ENCODE measurements at places on chromosomes 7 and 10.

DNA sequence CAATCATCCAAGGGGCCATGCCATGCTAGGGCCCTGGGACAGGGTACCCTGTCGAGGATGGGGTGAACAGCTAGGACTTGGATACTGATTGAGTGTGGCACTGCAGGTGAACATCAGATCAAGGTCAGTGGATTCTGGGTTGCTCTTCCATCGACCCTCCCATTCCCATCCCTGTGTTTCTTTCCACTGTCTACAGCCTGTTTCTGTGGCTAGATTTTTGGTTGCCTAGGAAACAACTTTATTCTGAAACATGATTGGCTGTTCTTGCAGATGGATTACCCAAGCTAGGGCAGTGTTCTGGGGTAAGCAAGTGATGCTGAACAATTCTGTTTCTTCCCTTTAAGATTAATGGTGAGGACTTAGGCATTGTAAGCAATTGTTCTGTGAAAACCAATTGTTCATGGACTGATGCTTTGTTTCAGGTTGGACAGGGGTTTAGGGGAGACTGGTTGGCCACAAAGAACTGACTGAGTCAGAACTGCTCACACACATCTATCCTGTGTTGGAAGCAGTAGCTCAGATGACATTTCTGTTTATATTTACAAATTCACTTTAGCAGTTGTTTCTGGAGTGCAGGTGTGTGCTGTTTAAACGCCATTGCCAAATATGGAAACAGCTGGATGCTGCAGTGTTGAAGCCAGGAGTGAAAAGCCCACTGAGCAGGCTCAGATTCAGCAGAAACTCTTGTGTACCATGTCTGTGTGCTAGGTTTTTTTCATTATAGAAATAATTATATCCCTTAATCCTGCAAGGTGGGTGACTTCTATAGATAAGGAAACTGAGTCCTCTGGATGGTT, 102.3 kb upstream of the BTBD16 start:
- no peak for DNase-seq

GRCh38 chr10:58641095-58641531, 128.4 kb downstream of the BICC1 start:
- no peak for DNase-seq

DNA sequence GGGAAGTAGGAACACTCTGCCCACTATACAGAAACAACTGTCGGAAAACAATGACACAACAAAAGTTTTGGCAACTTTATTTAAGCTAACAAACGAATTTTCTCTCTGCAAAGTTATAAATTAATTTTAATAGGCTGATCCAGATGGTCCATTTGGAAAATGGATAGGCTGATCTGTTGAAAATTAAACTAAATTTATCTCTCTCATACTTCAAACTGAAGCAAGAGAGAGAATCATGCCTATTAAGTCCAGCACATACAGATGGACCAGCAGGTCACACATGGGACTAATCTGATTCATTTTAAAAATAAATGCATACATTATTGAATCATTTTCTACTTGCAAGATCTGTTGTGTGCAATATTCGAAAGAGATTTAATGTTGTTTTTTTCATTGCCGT, 110.1 kb downstream of the BTRC start:
- DNase-seq: no peak

DNA sequence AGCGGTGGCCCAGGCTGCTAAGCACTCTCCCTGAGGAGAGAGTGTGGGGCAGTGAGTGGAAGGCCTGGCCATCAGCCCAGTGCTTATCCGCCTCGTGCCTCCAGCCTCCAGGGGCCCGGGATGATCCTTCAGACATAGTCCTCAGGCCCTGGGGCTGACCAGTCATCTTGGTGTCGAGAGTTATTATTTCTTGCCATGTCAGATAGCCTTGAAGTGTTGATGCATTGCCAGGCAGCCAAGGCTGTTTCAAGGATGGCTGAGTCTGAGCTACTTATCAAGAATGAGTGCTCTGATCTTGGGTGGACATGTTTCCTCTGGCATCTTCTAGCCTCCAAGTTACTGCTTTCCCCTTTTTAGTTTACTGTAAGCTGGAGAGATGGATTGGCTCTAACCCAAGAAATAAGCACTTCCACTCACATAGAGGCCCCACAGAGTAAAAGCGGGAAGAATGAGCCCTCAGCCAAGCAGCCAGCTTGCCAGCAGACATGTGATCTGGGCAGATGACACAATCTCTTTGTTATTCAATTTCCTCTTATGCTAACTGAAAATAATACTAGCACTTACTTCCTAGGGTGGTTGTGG, 136.5 kb upstream of the NAMPT start:
- DNase-seq: no peak

DNA sequence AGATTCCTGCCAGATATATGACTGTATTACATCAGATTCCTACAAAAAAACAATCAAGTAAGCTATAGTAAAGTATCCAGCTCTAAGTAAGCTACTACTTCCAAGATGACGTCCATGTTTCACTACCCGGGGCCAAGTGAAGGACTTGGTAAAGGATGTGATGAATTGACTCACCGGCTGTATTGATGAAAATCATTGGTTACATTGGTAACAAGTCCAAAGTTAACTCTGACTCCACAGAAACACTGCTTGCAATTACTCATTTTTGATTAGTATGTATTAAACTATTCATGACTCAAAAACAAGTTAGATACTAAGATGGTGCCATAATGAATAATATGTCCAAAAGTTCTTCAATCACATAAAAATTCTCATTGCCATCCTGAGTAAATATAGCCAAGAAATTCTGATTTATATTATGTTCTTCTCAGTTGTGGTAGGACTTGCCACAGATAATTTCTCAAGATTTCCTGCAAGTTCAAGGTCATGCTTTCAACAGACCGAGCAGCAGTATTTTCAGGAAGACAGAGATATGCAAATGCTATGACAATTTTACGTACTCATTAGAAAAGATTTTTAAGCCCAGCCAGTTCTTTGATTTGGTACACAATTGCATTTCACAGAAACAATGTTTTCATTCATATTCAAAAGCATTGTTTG, 12.6 kb upstream of the DNAJC1 start:
- DNase-seq: no peak

DNA sequence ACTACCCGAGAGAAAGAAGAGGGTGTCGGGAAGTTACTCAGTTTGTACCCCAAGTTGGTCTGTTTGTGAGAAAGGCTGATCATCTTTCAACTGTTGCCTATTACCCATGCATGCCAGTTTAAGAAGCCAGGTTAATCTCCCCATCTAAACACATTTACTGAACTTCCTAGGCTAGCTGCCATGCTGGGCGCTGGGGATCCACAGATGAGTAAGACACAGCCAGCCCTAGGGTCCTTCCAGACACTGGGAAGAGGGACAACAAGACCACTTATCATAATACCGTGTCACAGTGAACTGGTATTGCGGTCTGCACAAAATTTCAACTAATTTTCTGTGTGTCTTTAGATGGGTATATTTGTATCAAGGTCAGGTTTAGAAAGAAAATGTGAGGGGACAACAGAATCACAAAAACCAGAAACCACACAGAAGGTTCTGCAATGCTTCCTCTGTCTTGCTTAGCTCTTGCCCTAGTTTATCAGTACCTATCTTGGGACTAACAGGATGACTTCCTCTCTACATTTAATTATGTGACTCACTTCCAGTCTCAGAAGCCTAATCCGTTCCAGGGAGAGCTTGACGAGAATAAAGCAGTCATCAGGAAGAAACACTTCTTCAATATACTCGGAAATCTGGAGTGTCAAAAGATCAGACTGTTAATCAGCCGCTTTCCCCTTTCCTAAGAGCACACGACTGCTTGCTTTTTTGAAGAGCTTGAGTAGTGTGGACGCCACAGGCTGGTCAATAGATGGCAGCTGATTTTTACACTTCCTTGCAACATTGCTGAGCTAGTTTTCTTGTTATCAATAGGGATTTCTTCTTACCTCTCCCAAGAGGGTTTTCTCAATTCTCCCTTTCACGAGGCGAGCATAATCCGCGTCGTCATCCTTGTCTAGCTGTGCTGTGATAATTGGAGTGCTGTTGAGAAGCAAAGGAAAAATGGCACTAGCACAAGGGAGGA, 45.7 kb downstream of the POLR3A start:
- no peak for DNase-seq
